ENCODE measurements at places on chromosomes 1 and 21. TPM values are rescaled to one million over a fixed set of nuclear protein-coding genes. Genes with fewer than 3 reads are reported as not detected.

CHIA gene
- total RNA-seq = not detected

TRPM2 gene
- 2.3 TPM for total RNA-seq

TNNT2 gene
- 1.8 TPM for total RNA-seq

CFAP57 gene
- 0.26 TPM for total RNA-seq

LYPD8 gene
- total RNA-seq = not detected

FMO5 gene
- 68.6 TPM for total RNA-seq

LRRC71 gene
- not detected for total RNA-seq

ESRRG gene
- total RNA-seq = 18.7 TPM

RNF186 gene
- total RNA-seq = 32.9 TPM

DMBX1 gene
- not detected for total RNA-seq

RNU1-1 gene
- total RNA-seq = under 0.01 TPM

CTSK gene
- 11.9 TPM for total RNA-seq

CD5L gene
- not detected for total RNA-seq

MARK1 gene
- total RNA-seq = 5.3 TPM

DNM3 gene
- 2.9 TPM for total RNA-seq

LPAR3 gene
- total RNA-seq = 19.7 TPM

ETV3 gene
- 5.6 TPM for total RNA-seq

EBNA1BP2 gene
- total RNA-seq = 27.5 TPM

KRTAP10-7 gene
- total RNA-seq = not detected

CFAP141 gene
- not detected for total RNA-seq

SELE gene
- not detected for total RNA-seq

S100A5 gene
- total RNA-seq = not detected

IL12RB2 gene
- total RNA-seq = 3.3 TPM

AMY2A gene
- total RNA-seq = 10,829 TPM

ZBTB18 gene
- 20.4 TPM for total RNA-seq

KCNA10 gene
- not detected for total RNA-seq

OPRD1 gene
- 0.66 TPM for total RNA-seq

IL10 gene
- not detected for total RNA-seq

S100A7 gene
- total RNA-seq = not detected

TMCC2 gene
- total RNA-seq = 1.3 TPM

ITSN1 gene
- total RNA-seq = 47.5 TPM

S100A11 gene
- total RNA-seq = 76.1 TPM

LENEP gene
- not detected for total RNA-seq

ACTN2 gene
- 3.0 TPM for total RNA-seq
